ENCODE measurements at places on chromosomes 4 and X.

- DNase-seq = no peak
These were observed 22.2 kb upstream of the LPAR4 start for GRCh38 chrX:78725287-78725686.

- no peak for DNase-seq
These were observed 42.7 kb upstream of the IQSEC2 start for GRCh38 chrX:53324085-53324484.

DNA sequence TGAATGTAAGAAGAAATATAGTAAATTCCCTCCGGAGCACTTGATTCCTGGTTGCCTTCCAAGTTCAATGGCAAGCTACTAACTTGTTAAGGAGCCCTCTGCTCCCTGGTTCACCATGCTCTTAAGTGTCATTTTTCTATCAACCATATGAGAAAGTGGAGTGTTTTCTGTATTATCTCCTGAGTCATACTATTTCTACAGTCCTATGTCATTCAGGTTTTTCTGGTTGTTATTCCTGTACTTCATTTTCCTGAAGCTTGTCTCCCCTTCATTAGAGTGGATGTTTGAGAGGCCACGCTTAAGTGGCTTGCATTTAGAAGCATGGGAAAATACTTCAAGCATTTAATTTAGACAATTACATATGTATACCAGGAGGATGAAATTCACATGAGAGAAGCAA is 14.7 kb upstream of the EPGN start:
- DNase-seq = no peak

GRCh38 chr4:89661173-89661899 is 175.6 kb downstream of the SNCA start:
- DNase-seq = peak; percentile 75

GRCh38 chr4:167114416-167114971 is 119.8 kb downstream of the SPOCK3 start:
- DNase-seq = no peak

GRCh38 chr4:40956721-40957255 is 207.0 kb downstream of the NSUN7 start:
- peak; percentile 36 for DNase-seq

- no peak for DNase-seq
These were observed 63.1 kb downstream of the NSUN7 start for GRCh38 chr4:40812856-40813255.

DNA sequence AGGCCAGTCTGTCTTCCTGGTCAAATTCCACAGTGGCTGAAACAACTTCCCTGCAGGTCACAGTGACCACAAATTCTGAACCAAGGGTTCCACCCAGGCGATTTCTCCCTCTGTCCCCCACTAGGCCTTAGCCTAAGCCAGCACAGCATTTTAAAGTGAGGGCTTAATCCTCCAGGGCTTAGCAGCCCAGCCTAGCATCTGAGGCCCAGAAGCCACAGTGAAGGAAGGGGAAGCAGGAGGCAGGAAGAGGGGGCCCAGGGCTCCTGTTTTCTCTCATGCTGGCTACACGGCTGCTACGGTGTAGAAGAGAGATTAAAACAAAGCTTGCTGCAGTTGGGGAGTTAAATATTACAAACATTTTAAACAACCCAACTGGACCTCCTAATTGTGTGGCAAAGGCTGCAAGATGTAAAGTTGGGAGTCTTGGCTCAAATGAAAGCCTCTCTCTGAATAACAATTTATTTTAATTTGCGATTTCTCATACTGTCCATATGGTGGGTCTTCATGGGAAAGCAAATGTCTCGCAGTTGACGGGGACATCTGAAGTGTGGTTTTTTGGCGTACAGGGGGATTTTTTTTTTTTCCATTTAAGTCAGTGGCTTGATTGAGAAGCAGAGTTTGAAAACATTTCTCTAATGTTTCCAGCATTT is 170.8 kb upstream of the RAI2 start:
- no peak for DNase-seq

DNA sequence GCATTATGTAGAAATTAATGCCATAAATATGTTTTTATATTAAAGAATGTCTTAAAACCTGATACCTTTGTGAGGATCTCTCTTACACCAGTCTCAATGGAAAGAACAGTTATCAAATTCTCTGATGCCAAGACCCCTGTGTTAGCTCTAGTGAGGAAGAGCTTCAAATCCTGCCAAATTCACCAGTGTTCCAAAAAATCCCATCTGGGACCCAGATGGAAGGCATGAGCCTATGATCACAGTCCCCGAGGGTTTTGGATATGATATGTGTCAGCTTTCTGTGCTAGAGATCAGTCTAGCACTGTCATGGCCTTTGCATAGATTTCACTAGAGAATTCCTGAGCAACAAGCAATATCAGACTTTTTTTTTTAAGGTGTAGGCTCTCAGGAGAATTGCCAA is 412.1 kb downstream of the UBE2NL start:
- DNase-seq = no peak

DNA sequence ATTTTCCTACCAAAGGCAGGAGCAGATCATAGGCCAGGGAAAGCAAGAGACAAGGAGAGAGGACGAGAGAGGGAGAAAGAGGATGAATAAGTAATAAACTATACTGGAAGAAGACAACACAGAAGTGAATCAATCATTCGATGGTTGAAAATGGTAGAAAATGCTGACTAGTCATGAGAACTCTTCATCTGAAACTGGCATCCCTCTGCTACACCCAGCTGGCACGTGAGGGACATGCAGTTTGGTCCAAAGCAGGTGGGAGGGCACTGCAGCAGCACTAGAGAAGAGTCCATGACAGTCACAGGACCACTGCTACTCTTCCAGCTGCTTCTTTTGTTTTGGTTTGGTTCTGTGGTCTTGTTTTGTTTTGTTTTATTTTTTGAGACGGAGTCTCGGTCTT is 74.1 kb downstream of the AFAP1 start:
- DNase-seq = no peak

- peak; percentile 55 for DNase-seq
These were observed 83.7 kb downstream of the NAT8L start for GRCh38 chr4:2142630-2143427.

DNA sequence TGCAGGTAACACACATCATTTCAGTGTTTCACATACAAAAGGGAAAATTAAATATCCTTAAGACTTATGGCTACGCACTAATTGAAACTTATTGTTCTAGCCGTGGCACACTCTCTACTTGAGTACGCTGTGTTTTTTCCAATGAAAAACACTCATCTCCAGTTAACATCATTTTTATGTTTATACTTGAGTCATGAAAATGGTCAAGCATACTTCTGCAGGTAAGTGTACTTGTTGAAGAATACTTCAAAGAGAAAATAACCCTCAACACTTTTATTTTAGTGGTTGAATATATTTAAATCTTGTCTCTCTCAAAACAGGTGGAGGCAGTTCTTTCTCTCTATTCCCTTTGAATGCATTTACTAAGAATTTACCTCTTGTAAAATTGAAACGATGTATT is 538.7 kb upstream of the PCDH7 start:
- no peak for DNase-seq

DNA sequence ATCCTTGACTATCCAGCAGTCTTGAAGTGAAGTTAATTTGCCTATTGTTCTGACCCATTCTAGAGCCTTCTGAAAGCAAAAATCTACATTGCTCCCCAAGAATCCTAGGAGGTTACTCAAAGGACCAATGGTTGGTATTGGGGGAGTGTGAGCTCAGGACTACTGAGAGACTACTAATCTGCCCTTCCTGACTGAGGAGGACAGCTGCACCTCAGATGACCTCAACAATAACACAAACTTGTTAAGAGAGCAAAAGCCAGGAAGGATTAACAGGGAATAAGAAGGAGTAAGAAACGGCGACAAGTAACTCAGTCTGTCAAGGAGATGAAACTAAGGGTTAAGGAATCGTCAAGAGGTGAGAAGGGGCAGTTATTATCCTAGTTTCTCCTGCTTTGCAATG is 43.4 kb downstream of the IDS start:
- no peak for DNase-seq

- DNase-seq = no peak
These were observed 12.0 kb upstream of the EXOC1L start for GRCh38 chr4:55807556-55807955.

DNA sequence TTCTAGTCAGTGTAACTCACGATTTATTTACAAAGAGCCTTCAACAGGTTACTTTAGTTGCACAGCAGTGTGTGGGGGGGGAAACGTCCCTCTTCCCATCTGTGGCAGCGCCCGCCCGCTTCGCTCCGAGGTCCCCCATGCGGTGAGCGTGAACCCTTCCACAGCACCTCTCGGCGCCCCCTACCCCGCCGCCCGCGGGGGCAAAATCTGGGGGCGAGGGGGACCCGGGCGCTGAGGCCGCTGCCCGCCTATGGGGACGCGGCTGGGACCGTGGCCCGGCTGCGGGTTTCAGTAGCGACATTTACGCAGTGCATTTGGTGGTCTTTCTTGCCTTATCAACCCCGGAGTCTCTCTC is 6.4 kb downstream of the NKX6-1 start:
- no peak for DNase-seq

- DNase-seq = no peak
These were observed 158.3 kb downstream of the DMD start for GRCh38 chrX:33053001-33053400.

- DNase-seq = no peak
These were observed 25.1 kb upstream of the UGT2B11 start for GRCh38 chr4:69239557-69240168.

GRCh38 chr4:178937130-178937529 is 1494.9 kb upstream of the AGA start:
- peak; percentile 37 for DNase-seq

DNA sequence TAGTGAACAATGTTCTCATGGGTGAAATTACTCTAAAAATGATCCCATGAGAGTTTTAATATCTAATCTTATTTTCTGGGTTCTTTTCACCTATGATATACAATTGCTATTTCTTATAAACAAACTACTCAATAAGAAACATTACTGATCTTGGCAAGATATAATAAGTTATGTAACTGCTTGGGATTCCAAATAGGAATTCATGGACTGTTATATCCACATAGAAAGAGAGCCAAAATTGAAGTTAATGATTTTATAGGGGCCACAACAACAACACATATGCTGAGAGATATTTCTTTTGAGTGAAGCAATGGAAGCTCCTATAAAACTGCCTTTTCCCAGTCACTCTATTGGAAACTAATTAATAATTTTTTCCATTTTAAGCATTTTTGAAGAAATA is 90.4 kb upstream of the TLL1 start:
- DNase-seq = no peak

- DNase-seq = peak; percentile 98
These were observed 319.1 kb downstream of the GPAT3 start for GRCh38 chr4:83855044-83855443.

GRCh38 chr4:80989921-80990544 is 40.5 kb upstream of the BMP3 start:
- peak; percentile 63 for DNase-seq
